ENCODE measurements at places on chromosomes 3 and 15.

GRCh38 chr3:32222950-32223349, 15.5 kb upstream of the CMTM8 start:
- no peak for DNase-seq

- DNase-seq, result no peak
Measured at GRCh38 chr3:187027531-187028278, 97.4 kb downstream of the ST6GAL1 start.

GRCh38 chr3:97885931-97886824, 64.4 kb downstream of the CRYBG3 start:
- no peak for DNase-seq

- DNase-seq, result no peak
Measured at GRCh38 chr3:195071916-195072820, 198.8 kb downstream of the XXYLT1 start.
